Progenitor cell of endocrine pancreas (in vitro differentiated cells): ENCODE measurements at places on chromosomes 3 and 15.

DNA sequence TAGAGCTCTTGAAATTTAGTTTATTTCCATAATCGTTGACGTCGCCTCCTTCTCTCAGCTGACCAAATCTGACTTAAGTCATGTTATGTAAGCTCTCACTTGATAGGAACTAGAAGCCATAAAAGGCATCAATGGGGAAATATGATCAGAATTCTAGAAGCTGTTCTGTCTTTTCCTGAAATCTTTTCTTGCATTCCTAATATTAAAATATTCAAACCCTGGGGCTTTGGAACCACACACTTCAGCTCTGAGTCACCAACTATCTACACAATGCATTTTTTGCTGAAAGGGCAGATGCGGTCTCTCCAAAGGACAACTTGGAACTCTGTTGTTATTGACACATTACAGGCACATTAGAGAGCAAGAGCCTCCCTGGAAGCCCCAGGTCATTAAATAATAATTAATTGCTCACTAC is 91.3 kb downstream of the LARS2 start:
- DNase-seq = no peak

DNA sequence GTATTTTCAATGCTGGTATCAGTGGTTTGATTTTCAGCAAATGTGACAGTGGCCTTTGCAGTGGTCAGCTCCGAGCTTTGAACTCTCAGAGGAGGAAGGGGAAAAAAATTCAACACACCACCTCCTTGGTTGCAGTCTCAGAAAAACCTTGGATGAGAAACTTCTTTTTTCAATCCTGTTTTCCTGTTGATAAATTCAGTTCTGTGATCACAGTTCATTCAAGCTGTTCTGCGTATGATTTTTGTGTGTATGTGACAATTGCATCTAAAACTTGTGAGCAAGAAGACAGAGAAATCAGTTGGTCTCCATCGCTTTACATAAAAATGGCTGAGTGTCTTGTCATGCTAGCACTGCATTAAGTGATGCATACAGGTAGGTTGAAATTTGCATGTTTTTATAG is 19.2 kb downstream of the ZBTB38 start:
- DNase-seq = no peak

GRCh38 chr15:79132770-79133169 is 42.2 kb upstream of the RASGRF1 start:
- no peak for DNase-seq

DNA sequence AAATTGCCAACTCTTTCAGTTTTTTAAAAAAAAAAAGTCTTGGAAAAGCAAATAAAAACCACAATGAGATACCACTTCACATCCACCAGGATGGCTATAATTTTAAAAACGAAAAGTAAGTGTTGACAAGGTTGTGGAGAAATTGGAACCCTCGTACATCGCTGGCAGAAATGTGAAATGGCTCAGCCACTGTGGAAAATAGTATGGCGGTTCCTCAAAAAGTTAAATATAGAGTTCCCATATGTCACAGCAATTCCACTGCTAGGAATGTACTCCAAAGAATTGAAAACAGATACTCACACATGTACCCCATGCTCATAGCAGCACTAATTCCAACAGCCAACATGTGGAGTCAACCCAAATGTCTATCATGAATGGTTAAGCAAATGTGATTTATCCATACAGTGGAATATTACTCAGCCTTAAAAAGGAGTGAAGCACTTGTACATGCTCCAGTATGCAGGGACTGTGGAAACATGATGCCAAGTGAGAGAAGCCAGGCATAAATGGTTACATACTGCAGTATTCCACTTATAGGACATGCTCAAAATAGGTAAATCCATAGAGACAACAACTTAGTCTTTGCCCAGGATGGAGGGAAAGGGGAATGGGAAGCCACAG is 73.8 kb upstream of the PCSK6 start:
- no peak for DNase-seq

GRCh38 chr3:48268381-48268935 is 27.6 kb downstream of the ZNF589 start:
- no peak for DNase-seq

- DNase-seq = no peak
These were observed 79.1 kb upstream of the CGNL1 start for GRCh38 chr15:57297163-57297593.

DNA sequence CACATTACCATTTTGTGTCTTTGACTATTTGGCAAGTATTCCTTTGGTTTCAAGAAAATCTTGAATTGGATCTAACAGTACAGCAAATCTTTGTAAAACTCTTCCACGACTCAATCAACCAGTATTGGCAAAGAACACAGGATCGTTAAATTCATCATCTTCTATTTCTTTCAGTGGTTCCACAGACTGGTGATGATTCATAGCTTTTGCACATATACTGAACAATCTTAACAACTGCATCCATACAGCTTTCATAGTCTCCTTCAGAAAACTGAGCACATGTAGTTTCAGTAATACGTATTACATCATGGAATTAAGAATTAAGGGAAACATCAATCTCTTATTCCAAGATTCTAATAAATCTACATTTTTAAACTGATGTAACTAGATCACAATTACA is 91.6 kb upstream of the LIPC start:
- DNase-seq = no peak
